ENCODE measurements at places on chromosomes 5 and 9.

- DNase-seq, result no peak
These were observed 321.9 kb upstream of the IRX4 start for GRCh38 chr5:2204366-2205184.

DNA sequence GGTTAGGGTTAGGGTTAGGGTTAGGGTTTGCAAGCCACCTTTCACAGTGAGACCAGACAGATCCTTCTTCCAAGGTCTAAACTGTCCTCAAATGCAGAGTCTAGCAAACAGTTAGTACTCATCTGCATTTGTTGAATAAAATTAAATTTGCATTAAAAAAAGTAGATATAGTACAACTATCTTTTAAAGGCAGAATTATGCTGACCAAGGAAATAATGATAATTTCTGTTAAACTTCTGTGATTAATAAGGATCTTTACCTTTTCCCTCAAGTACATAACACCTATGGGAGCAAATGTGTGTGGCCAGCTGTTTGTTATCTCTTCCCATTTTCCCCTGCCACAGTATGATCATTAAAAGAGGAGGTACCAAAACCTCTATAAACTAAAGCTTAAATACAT, 19.8 kb downstream of the PUM3 start:
- no peak for DNase-seq

- DNase-seq, result no peak
These were observed 218.6 kb downstream of the AGTPBP1 start for GRCh38 chr9:85523202-85523601.

- DNase-seq, result no peak
These were observed 497.5 kb upstream of the RGMB start for GRCh38 chr5:98275980-98276379.

- no peak for DNase-seq
These were observed 19.3 kb downstream of the ASS1 start for GRCh38 chr9:130463763-130464745.

GRCh38 chr5:82664732-82665131, 386.6 kb upstream of the RPS23 start:
- DNase-seq, result no peak

DNA sequence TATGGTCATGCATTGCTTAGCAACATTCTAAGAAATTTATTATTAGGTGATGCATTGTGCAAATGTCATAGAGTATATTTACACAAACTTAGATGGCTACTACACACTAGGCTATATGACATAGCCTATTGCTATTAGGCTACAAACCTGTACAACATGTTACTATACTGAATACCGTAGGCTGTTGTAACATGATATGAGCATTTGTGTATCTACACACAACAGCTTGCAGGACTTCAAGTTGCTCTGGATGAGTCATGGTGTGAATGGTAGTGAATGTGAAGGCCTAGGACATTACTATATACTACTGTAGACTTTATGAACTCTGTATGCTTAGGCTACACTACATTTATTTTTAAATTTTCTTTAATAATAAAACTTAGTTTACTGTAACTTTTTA, 107.2 kb upstream of the MAMDC2 start:
- no peak for DNase-seq

DNA sequence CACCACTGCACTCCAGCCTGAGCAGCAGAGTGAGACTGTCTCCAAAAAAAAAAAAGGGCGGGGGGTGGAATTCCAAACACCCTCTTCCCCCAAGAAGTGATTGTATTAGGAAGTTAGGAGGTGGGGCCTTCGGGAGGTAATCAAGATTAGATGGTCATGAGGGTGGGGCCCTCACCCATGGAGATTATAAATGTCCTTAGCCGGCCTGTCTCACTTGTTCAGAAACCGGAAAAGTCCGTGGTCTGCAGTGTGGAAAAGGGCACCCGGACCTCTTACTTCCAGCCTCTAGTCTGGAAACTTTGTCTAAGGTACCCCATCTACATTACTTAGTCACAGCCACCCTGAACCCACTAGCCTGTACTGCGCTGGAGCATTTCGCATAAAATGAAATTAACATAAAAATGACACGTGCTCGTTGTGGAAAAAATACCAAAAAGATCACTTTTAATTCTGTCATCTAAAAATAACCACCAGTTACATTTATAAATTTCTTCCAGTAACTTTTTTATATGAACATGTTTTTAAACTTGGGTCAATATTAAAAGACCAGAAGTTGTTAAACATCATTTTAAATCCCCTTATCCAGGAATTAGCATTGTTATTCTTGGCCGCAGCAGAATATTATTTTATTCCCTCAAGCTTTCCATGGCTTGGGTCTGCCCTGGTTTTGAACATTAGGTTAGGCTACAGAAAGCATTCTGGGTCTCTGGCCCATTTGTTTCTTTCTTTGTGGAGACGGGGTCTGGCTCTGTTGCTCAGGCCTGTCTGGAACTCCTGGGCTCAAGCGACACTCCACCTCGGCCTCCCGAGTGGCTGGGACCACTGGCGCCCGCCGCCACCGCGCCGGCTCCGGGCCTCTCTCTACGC, 1.2 kb upstream of the CKS2 start:
- no peak for DNase-seq

DNA sequence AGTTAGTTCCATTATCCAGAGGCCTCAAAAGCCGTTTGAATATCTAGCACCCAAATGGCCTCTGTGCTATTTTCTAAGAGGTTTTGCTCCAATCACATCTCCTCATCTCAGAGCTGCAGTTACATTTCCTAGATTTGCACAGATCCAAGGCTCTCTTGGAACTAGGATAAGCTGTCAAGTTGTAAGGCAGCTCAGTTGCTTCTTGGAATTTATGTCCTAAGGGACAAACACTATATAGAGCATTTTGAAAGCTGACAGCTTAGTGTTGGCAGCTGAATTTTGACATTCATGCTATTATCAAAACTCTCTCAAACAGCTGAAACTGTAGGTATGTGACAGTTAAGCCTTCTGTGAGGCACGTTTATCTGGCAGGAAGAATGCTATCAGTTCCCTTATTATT, 97.0 kb downstream of the MACIR start:
- no peak for DNase-seq

DNA sequence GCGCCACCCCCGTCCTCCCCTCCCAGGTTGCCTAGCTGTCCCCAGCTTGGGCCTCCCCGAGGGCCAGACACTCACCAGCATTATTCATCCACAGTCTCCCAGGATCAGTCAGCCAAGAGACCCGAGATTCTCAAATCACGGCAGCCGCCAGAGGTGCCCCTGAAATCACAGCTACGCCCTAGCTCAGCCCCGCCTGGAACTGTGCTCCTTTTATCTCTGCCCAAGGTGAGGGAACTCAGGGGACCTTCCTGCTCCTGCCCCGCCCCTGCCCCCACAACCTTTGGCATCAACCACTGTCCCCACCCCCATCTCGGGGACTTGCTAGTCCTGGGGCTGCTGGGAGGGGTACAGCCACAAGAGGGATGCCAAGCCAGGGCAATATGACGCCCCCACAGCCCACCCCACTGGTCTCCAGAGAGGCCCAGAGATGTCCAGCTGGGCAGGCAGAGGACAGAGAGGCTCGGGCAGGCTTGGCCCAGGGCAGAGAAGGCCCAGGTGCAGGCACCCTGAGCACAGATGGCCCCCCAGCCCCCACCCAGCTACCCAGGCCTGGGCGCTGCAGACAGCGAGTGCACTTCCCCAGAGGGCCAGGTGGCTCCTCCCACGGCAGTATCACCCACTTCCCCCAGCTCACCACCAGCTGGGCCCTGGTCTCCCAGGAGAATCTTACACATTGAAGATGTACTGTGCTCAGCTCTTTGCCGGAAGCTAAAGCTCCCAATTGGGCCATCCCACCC, at the start of gene FUT7:
TSS of gene FUT7 (minus strand) at position 185 of the 737 bp plus-strand sequence. CDS start at position 88, 97 bp downstream.
- no peak for DNase-seq

- DNase-seq, result no peak
These were observed 23.2 kb downstream of the GLRX start for GRCh38 chr5:95799191-95799835.

- no peak for DNase-seq
These were observed 32.1 kb upstream of the PDCL start for GRCh38 chr9:122860319-122861142.

- no peak for DNase-seq
These were observed 76.0 kb downstream of the ATPSCKMT start for GRCh38 chr5:10173716-10174115.

DNA sequence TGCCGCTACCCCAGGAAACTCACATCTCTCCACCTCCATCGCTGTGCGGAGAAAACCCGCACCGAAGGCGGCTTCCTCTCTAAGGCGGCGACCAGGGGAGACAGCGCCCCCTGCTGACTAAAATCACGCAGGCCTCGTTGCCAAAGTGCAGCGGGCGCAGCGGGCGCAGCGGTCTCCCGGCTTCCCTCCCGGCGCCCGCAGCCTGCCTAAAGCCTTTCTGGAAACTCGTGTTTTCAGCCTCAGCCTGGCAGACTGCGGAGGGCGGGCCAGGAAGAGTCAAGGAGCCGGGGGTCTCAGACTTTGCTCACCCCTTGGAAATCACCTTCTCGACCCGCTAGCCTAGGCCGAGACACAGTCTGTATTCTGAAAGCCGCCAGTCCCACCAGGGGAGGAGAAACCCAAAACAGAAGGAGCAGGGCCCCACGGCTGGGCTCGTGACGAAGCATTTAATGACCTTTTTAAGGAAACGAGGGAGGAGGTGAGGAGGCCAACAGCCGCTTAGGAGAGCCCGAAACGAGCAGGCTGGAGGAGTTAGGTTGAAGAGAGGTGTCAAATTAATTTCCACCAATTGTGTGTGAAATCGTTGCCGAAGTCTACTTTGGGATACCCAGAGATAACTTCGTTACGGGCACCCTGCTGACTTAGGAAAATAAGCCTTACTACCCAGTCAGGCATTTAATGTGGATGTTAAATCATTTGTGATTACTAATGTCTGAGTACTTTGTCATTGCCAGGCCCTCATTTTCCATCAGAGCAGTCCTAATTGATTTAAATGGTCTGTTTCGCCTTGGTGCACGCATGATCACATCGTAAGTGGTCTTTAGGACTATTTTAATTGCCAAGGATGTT, 7.3 kb upstream of the FOXB2 start:
- DNase-seq, result no peak

GRCh38 chr9:128632066-128632465, 24.6 kb downstream of the DYNC2I2 start:
- no peak for DNase-seq
